ENCODE measurements at places on chromosomes 1 and 21.

- DNase-seq, result no peak
Measured at GRCh38 chr21:21109736-21110135, 111.5 kb downstream of the NCAM2 start.

GRCh38 chr1:170872663-170873062 is 62.7 kb upstream of the MROH9 start:
- no peak for DNase-seq

DNA sequence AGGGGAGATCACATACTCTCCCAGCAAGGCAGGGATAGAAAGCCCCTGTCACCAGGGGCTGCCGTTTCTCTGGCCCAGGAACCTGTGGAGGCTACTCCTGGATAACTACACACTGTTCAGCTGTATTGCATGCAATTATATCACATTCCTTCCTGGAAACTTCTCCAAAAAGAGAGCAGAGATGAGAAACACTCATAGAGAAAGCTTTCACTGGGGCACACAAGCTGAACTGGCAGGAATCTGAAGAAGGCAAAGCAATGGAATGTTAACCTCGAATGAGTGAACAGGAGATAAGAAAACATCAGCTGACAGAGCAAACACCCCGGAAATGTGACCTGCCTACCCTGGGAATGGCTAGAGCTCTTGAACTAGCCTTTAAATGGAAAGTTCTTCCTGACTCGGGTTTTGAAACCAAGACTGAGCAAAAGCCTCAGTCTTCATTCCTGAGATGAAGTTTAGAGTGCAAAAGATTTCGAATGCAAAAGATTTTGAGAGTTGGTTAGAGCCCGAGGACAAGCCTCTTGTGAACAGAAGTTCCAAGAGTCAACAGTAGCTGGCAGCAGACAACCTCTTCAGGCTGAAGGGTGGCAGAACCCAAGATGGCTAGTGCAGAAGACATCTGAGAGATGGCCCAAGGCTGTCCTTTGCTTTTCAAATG is 32.3 kb downstream of the CCN1 start:
- DNase-seq, result peak; percentile 99

DNA sequence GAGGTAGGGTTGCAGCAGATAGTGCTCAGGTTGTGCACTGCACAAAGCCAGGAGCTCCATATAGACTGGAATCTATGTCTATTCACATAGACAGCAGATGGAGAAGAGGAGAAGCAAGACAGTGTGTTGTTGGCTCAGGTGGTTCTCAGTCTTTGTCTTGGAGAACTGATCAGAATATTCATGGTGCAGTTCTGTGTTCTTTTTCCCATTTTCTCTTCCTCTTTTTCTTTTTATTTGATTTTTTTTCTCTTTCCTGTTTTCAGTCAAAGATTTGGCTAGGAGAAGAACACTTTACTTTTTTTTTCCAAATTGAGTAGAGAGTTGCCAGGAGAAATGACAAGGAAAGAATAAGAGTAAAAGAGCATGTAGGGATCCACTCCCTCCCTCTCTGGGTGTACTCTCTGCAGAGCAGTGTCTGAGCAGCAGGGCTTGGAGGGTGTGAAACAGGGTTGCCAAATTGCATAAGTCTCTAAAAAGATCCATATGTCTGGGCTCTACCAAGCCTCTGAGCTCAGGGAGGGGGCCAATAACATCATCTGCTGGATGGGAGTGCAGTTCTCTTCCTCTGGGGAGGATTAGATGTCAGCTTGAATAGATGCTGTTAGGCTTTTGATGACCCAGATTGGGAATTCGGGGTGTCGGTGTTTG is 8.7 kb upstream of the CD34 start:
- no peak for DNase-seq

DNA sequence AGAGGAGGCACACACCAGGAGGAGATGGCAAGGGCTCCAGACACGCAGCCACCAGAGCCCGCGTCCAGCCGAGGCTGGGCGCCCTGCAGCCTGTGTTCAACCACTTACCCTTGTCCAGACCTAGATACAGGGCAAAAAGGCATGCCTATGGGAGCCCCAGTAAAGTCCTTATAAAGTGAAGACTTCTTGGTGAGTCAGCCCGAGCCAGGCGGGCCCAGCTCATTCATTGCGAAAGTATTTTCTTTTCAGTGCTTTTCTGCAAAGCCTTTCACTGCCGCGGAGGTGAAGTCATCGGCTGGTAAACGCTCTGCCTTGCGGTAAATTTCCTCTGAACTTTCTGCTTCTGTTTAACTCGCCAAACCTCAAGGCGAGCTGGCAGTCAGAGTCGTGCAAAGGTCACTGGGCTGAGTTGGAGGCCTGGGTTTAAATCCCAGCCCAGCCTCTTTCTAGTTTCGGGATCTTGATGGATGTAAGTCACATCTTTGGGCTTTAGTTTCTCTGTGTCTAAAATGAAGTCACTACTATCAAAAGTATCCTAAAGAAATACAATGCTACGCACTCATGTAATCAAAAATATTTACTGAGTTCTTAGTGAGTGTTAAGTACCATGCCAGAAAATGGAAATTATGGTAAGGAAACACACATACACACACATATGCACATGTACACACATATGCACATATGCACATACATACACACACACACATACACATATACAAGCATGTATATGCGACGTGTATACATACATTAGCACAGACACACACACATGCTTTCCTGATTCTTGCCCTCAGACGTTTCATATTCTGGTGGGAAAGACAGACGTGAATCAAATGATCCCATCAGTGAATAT is 54.7 kb upstream of the IFFO2 start:
- DNase-seq, result peak; percentile 100

DNA sequence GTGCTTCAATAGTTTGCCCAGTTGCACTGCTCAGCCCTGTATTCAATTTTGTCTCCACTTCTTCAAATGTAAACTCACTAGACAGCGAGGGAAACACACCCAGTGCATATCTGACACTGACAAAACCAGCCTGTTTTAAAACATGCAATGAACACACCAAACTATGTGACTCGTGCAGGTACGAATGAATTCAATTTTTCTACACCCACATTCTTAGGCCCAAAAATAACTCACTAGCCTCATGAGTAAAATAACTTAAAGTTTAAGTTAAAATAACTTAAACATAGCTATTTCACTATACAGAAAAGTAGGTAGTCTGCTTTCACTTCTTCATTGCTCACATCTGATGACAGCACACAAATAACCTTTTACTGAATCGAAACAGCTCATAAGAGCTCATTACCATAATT is 21.1 kb downstream of the TTC13 start:
- no peak for DNase-seq

DNA sequence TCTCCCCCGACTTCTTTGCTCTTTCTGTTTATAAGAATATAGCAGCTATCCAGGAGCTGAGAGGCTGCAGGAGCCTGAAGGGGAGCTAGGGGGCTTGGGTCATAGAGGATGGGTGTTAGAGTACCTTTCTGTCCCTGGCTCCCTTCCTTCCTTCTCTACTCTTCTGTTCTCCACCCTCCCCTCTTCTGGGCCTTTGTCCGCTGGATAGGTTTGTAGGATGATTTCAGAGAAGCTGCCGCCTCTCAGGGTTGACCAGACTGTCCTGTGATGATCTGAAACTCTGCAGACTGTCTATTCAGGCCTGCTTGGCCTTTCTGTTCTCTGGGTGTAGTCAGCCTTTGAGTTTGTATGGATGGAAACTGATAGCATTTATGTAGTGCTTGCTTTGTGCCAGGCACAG is 26.3 kb downstream of the PPFIA4 start:
- DNase-seq, result no peak

- no peak for DNase-seq
Measured at GRCh38 chr1:228184152-228184551, 18.5 kb downstream of the IBA57 start.
